ENCODE measurements at places on chromosomes 6 and 20.

DNA sequence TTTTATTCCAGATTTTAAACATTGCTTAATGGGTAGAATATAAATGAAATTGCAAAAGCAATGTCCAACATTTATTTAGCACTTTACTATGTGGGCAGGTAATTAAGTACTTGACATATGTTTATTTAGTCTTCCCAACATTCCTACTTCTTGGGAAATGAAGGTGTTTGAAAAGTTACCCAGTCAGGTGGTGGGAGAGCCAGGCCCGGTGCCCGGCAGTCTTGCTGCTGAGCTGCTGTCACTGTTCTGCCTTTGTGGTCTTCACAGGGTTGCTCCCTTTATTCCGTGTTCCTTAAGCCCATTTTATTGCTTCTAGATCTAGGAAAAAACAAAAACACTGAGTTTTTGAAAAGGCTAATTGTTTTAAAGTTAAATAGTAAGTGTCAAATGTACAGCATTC is 42.6 kb upstream of the TULP4 start:
- no peak for DNase-seq

DNA sequence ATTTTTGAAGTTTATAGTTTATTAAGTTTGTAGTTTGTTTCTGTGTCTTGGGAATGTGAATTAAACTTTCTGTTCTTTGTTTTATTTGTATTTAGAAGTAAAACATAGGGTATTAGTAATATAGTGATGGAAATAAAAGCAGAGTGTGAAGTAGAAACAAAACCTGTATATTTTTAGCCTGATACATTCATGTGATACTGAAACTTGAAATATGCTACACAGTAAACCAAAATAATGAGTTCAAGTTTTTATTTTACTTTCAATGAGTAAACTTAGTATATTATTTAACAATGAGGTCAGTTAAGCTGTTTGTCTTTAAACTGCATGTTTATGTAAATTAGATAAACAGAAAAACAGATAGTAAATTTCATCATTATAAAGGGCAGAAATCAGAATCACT is 1592.6 kb downstream of the GRIK2 start:
- DNase-seq = no peak

DNA sequence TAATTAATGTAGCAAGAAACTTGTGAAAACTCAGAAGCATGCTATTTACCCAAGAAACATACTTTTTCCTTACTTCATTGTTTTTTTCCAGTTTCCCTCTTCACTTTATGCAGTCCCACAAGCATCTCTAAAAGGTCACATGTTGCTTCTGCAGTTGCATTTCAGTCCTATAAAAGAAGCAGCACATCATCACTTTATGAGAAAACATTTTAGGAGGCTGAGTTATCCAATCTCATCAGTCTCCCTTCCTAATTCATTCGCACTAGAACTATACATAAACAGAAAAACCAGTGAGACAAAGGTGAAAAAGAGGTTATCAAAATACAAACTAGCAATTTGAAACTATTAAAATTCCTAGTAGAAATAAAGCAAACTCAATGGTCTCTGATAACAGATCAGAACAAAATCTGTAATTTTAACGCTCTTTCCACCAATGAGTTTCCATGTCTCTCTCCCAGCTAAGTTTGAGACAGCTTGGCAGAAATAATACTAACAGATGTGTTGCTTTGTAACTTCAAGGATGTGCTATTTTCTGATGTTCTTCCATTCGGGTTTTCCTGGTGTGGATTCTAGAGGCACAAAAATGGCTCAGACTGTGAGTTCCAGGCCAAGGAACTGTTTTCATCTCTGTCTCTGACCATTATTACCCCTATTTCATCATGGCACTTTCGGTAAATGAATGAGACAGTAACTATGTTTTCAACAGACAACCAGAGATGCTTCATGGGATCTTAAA is 48.4 kb downstream of the ZHX3 start:
- DNase-seq = no peak

DNA sequence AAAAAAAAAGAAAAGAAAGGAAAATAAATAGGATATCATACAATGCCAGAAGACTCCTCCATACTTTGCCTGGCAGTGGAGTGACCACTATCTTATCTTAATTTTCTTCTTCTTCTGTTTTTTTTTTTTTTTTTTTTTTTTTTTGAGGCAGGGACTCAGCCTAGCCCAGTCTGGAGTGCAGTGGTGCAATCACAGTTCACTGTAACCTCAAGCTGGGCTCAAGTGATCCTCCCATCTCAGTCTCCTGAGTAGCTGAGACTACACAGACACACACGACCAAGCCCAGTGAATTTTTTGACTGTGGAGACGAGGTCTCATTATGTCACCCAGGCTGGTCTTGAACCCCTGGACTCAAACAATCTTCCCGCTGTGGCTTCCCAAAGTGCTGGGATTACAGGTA is 17.1 kb upstream of the MMP9 start:
- DNase-seq = no peak

- DNase-seq = no peak
Measured at GRCh38 chr20:3042625-3043024, 797 bp upstream of the GNRH2 start.

DNA sequence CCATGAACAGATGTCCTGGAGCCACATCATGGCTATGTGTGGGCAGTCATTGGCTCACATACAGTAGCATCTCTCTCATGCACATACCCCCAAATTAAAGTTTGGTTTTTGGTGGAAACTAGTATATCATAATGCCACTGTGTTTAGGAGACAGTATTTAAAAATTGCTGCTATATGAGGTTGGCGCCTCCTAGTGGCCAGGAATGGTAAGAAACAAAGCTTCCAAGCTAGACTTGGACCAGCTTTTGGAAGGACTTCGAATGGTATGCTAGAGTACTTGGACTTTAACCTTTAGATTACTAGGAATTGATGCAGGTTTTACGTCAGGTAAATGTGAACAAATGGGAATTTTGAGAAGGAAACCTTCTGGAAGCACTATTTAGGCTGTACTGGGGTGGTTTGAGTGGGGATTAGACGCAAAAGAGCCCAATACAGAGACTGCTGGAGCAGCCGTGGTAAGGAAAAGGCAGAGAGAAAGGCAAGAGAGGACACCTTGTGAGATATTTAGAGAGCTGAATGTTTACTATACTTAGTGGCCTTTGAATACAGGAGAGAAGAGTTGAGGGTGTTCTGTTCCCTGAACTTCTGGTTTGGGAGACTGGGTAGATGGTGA is 23.8 kb downstream of the PRSS35 start:
- DNase-seq = peak; percentile 13

DNA sequence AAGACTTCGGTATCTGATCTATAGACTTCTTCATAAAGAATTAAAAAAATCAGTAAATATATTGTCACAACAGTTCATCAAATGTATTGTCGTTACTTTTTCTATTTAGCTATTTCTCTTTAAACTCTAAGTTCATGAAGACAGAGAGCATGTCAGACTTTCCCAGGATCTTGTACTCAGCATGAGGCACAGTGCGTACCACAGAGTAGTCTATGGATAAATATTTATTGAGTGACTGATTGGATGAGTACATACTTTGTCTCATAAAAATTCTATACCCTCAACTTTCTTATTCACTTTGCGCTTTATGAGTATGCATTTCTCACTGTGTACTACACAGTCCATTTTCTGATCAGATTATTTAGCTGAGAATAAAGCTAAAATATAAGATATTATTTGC is 1284.4 kb upstream of the ADGRB3 start:
- DNase-seq = no peak

DNA sequence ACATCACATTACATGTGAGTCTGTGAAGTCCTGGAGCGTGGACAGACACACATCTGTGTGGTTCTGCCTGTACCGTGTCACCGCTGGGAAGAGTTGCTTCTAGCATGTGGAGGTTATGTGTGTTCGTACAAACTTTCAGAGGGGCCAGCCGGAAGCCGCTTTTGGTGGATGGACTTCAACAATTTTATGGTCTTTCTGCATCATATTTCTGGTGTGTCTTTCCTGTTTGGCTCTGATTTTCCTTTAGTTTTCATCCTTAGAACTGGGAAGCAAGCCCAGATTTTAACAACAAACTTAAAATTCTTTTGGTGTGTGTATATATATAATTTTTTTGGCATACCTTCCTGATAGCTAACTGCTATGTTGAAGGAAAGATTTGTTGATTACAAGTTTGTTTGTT is 71.2 kb downstream of the TIAM2 start:
- no peak for DNase-seq

GRCh38 chr20:32204205-32205109 is 3.1 kb downstream of the PLAGL2 start:
- no peak for DNase-seq

DNA sequence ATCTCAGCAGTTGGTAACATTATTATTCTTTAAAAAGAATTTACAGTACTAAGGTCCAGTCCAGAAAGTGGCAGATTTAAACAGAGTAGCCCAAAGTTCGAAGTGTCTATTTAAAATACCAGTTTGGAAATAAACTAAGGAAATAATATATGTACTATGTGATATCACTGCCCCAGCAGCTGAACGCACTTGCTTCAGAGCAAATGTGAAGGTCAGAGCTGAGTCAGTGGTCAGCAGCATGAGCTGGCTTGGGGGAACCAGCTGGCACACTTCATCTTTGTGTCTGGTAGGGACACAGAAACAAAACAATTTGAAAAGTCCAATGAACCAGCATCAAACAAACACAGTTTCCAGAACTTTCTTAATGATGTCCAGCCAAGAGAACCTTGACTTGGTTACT is 15.4 kb downstream of the TMEM14B start:
- DNase-seq = no peak

GRCh38 chr6:99119109-99120031 is 171.6 kb upstream of the FBXL4 start:
- peak; percentile 36 for DNase-seq

DNA sequence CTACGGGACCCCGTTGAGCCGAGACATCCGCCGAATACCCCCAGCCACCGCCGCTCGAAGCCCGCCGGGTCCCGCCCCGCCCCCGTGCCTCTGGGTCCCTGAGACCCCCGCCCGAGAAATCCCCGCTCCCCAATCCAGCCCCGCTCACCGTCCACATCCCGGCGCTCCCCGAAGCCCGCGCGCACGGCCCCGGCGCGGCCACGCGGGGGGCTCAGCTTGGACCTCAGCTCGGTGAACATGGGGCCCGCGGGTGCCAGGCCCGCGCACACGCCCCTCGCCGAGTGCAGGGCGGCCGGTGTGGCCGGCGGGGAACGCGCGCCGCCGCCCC is 249 bp downstream of the SAMD10 start:
- no peak for DNase-seq

- DNase-seq = no peak
Measured at GRCh38 chr6:22668307-22668706, 98.9 kb downstream of the HDGFL1 start.

- no peak for DNase-seq
Measured at GRCh38 chr20:21027569-21027968, 78.6 kb downstream of the LINC00237 start.

- no peak for DNase-seq
Measured at GRCh38 chr6:100230115-100230952, 234.4 kb downstream of the SIM1 start.

DNA sequence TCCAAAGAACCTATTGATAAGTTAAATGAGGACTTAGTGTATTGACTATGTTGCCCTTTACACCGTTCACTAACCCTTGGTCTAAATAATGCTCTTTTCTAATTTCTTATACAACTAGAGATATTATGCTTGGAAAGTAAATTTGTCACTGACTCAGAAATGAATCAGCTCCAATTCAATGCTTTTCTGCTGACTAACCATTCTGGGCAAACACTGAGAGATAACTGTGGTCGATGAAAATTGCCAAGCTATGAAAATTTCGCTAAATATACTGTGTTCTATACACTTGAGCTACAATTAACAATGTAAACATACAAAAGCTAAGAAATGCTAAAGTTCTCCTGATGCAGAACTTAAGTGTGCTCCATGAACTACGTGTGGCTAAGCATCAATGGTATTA is 23.1 kb upstream of the FBXO9 start:
- DNase-seq = no peak

Data from naive B cell (primary cell).